ENCODE measurements at places on chromosomes 13 and 19. TPM values are rescaled to one million over a fixed set of nuclear protein-coding genes. Genes with fewer than 3 reads are reported as not detected.

The FDX2 gene
- total RNA-seq, result 42.9 TPM

The ZNF568 gene
- total RNA-seq, result 11.5 TPM

The IL17D gene
- total RNA-seq, result 28.5 TPM

The CABP5 gene
- total RNA-seq, result not detected

The C2CD4C gene
- 4.1 TPM for total RNA-seq

The ZGLP1 gene
- total RNA-seq, result 9.3 TPM

The ADGRE2 gene
- total RNA-seq, result not detected

The PGLYRP2 gene
- total RNA-seq, result not detected

The CYP4F8 gene
- total RNA-seq, result not detected

The C5AR1 gene
- total RNA-seq, result not detected

The PRR36 gene
- total RNA-seq, result 6.1 TPM

GRCh38 chr19:35608251-35608650, 4.3 kb upstream of the HAUS5 start:
- no peak for DNase-seq

- peak; percentile 81 for DNase-seq
Observed at GRCh38 chr13:31424130-31424729, 224.5 kb downstream of the B3GLCT start.

DNA sequence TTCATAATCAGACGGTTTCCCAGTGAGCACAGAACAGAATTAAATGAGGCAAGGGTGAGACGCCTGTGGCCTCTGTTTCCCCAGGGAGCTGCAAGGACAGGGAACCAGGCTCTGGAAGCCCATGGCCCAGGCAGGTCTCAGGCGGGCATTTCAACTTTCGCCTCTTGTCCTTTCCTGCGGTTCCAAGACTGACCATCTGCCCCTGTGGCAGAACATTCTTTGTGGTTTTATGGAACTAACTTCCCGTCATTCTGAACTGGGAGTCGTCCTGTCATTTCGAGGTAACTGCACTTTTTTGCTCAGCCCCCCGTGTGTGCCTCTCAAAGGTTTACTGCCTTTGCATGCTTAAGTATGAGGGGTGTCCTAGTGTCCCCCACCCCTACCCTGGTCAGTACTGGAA, 70.9 kb downstream of the KL start:
- peak; percentile 56 for DNase-seq

- no peak for DNase-seq
Observed at GRCh38 chr13:75326173-75327134, 155.5 kb downstream of the TBC1D4 start.

GRCh38 chr19:1860821-1861598, 2.4 kb downstream of the KLF16 start:
- DNase-seq, result no peak

DNA sequence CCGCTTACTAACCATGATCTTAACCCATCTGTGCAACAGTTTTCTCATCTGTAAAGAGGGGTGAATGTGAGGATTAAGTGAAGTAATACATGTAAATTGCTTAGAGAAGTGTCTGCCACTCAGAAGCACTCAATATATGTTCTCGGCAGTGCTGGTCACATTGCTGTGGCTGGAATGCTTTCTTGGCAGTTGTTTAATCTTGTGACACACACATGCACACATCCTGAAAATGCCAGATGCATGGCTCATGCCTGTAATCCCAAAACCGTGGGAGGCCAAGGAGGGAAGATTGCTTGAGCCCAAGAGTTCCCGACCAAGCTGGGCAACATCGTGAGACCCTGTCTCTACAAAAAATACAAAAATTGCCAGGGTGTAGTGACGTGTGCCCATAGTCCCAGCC, 4.9 kb upstream of the DMKN start:
- peak; percentile 98 for DNase-seq

DNA sequence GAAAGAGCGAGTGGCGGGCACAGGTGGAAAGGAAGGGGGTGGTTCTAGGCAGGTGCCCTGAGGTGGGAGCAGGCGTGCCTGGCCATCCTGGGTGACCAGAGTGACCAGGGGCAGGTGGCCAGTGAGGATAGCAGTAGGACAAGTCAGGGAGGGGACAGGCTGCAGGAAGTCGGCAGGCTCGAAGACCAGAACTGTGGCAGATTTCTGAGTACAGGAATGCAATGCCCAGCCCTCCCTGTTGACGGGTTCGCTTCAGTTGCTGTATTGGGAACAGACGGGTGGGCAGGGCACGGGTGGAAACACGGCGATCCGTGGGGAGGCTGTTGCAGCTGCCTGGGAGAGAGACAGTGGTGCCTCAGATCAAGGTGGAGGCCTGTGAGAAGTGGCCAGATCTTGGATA, 1.9 kb downstream of the ZNF628 start:
- DNase-seq, result no peak

- DNase-seq, result peak; percentile 95
Observed at GRCh38 chr19:18007917-18008673, at the start of gene ARRDC2. Gene ARRDC2, plus strand, starts transcription at chr19:18008170. Its CDS starts 141 bp downstream, at chr19:18008311.

GRCh38 chr13:112229992-112230872, 145.9 kb upstream of the SPACA7 start:
- DNase-seq, result no peak

GRCh38 chr13:44652168-44652567, 76.0 kb upstream of the TSC22D1 start:
- DNase-seq, result no peak

DNA sequence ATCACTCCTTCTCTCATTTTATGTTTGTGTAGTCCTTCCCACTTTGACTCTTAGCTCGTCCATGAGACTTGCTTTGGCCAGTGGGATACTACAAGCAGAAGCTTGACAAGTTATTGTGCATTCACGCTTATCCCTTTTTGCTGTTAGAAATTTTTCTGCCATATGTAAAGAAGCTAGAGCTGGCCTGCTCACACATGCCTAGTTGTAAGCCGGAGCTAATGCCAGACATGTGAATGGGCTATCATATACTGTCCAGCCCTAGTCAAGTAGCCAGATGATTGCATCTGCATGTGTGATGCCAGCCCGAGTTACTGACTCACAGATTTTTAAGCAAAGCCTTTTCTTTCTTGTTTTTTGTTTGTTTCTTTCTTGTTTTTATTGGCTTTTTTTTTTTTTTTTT, 460.7 kb downstream of the TDRD3 start:
- DNase-seq, result no peak

DNA sequence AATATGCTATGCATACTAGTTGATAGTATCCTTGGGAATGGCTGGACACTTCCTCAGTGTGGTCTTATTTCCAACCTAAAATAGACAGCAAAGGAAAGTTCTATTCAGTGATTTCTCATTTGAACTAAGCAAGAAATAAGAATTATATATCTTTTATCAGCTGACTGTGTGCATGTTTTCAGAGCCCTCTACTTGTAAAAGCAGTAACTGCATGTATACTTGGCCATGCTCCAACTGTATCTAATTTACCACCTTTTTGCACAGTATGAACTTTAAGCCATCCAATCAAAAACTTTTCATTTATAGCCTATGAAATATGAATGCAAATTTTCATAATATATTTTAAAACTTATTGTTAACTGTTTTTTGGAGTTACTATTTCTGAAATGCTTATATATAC, 136.4 kb upstream of the PCDH9 start:
- DNase-seq, result no peak

DNA sequence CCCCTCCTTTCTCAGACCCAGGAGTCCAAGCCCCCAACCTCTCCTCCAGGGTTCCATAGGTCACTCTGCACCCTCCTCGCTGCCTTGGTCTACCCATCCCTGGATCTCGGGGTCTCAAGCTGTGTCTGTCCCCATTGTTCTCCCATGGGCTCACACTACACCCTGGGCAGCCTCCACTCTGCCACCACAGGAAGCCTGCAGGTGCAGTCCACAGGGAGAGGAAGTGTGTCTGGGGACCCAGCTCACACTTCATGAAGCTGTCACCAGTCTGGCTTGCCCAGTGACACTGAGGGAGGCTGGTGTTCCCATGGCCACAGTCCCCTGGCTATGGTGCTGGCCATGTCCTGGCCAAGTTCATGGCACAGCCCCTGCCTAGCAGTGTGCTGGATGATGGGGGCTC, 5.3 kb downstream of the NECTIN2 start:
- DNase-seq, result no peak

DNA sequence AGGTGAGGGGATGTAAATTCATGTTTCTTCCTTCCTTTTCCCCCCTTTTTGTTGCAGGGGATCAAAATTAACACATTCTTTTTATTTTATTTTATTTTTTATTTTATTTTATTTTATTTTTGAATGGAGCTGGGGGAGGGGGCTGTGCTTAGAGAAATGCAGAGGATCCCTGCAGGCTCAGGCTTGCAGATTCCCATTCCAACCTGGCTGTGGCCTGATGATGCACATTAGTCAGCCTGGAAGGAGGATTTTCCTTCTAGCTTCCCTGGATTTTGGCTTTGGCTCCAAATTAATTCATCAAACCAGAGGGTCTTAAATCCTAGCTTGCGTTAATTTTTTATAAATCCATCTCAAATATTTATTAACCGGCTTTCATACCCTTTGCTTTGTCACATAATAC, 67.0 kb downstream of the FREM2 start:
- DNase-seq, result no peak

GRCh38 chr13:112744168-112745021, 54.6 kb downstream of the ATP11A start:
- DNase-seq, result peak; percentile 45

GRCh38 chr19:924553-925086, 1.2 kb upstream of the ARID3A start:
- DNase-seq, result peak; percentile 20

- DNase-seq, result peak; percentile 66
Observed at GRCh38 chr19:50465986-50466705, 10.2 kb upstream of the EMC10 start.

GRCh38 chr13:98405107-98405571, 171.8 kb downstream of the STK24 start:
- peak; percentile 52 for DNase-seq

DNA sequence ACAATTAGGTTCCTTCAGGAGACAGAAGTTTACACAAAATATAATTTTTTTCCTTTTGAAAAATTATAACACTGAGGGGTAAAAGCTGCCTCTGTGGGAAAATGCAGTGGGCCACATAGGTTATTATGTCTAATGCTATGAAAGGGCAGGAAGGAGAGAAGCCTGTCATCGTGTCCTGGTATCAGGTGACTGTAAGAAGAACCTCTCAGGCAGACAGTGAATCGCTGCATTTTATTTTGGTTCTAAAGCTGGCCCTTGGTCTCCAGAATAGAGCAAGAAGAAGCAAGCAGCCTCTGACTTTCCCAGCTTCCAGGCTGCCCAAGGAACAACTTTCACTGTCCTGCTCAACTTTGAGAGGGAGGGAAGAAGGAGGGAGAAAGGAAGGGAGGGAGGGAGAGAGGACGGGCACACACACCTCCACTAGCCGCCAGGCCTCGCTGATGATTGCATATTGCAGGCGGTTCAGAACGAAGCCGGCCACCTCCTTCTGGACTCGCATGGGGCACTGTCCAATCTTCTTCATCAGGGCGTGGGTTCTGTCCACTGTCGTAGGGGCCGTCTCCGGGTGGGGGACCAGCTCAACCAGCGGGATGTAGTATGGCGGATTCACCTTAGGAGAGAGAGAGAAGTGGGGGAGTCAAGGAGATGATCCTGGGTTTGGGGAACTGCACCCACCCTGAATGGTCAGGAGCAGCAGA, 93.8 kb downstream of the CRYL1 start:
- no peak for DNase-seq
